ENCODE measurements at places on chromosomes 4 and X.

- no peak for DNase-seq
These were observed 189.1 kb downstream of the RAB28 start for GRCh38 chr4:13294961-13295605.

- no peak for DNase-seq
These were observed 16.7 kb downstream of the TMEM175 start for GRCh38 chr4:948936-949300.

DNA sequence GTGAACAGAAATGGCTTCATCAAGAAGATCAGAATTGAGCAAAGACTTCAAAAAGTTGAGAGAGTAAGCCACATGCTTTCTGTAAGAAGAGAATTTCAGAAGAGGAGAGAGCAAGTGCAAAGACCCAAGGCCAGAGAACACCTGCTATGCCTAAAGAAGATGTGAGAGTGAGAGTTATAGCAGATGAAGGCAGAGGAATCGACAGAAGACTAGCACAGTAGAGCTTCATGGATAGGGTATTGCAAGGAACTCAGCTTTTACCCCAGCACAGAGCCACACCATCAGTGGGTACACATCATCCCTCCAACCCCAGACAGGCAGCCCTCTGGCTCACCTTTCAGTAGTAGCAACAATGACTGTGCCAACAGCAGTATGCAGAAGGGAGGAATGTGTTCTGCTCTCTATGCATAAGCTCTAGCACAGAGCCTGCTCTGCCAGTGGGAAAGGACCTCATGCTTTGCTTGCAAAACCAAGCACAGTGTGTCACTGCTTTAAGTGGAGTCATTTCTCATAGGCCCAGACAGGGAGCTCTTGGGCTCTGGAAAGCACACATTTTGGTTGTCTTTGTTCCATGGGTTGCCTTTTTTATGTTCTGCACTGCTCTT lies 318.6 kb downstream of the NAF1 start:
- DNase-seq, result no peak

DNA sequence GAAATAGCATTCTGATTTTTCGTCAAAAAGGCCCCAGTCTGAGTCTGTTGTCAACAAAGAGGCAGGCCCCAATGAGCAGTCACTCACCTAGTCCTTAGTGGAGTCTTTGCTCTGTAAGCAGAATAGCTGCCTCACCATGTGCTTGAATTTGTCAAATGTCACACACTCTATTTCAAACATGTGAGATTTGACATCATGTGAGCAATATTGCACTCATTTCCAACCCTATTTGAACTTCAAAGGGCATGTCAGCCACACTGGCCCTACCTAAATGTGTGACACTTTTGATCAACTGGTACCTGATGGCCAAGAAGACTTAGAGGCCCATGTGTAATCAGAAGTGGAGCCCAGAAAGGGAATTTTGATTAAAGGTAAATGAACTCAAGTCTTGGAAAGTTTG lies 59.4 kb upstream of the PLAC1 start:
- DNase-seq, result no peak

DNA sequence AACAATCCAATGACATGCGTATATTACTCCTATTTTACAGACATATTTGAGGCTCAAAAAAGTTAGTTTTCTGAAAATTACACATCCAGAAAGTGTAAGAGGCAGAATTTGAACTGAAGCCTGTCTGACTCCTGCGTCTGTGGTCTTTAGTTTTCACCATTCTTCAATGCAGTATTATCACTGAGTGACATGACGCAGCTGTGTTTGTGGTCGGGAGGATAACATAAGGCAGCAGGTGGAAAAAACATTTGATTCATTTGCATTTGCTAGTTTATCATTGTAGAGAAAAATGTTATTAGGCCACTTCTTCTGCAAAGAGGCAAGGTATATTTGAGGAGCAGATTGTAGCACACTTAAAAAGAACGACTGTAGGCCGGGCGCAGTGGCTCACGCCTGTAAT lies 186.7 kb downstream of the TENM3 start:
- DNase-seq, result no peak

DNA sequence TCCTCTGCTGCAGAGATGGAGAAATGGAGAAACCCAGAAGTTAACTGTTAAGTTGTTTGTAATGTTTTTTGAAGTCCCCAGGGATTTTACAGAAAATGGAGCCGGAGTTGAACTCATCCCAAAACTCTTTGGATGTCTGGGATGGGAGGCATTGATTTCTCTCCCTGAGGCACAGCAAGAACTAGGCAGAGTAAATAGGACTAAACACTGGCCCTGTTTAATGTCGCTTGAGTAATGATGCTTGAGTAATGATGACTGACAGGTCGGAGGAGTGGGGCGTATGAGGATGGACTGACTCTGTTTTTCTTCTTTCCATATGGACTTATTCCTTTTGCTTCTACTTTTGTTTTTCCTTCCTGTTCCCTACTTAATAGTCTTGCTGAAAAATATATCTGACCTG lies 69.9 kb downstream of the ARHGAP10 start:
- DNase-seq, result no peak

GRCh38 chr4:787561-787981 lies 38.4 kb downstream of the CPLX1 start:
- DNase-seq, result no peak

GRCh38 chrX:96861661-96862060 lies 22.0 kb upstream of the RPA4 start:
- DNase-seq, result no peak

GRCh38 chr4:6771229-6771671 lies 11.3 kb upstream of the KIAA0232 start:
- no peak for DNase-seq

- DNase-seq, result no peak
These were observed 87.0 kb downstream of the GLRA2 start for GRCh38 chrX:14616301-14616700.

GRCh38 chr4:94216394-94216793 lies 8.7 kb downstream of the SMARCAD1 start:
- no peak for DNase-seq

All from central memory CD4-positive, alpha-beta T cell (primary cell).